Nephron progenitor cell (in vitro differentiated cells): ENCODE measurements at places on chromosomes 11 and 22.

DNA sequence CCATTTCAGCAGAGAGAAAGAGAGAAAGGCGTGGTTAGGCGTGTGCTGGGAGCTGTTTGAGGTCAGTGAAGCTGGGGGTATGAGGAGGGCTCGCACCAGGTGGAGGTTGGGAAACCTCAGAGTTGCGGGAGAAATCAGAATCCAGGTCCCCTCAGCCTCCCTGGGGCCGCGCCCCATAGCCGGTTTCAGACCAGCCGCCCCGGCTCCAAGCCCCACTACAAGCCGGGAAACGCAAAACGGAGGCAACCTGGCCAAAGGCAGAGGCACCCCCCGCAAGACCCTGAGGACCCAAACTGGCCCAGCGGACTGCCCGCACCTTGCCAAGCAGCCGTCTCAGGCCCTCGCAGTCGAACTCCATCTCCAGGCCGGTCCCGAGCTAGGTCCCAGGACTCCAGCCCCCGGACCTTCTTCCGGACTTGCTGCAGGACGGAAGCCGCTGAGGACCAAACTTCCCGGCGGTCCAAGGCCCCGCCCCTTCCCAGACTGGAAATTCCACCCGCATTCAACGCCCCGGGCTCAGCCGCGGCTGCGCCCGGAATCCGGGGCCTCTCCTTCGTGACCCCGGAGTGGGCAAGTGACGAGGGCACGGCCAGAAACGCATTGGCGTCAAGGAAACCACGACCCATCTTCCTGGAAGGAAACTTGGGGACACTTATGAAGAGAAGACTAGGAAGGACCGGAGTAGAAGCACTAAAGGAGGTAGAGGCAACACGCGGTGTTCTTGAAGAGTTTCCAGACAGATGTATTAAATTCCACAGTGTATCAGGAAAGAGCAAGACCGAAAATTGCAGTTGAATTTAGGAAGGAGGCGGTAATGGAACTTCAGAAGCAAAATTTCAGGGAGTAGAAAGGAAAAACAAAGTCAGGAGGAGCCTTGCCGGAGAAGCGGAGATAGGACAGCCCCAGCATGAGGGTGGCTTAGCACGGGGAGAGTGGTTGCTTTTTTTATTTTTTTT is at the start of gene UEVLD:
Gene UEVLD, minus strand, starts transcription at position 438 of the 956 bp plus-strand sequence. Its CDS starts 80 bp downstream, at position 358.
- peak; percentile 90 for DNase-seq

GRCh38 chr22:32206774-32207758 is 2.2 kb upstream of the RFPL2 start:
- DNase-seq = peak; percentile 22

- DNase-seq = no peak
These were observed 30.5 kb upstream of the CABP7 start for GRCh38 chr22:29689206-29689879.

GRCh38 chr11:118406599-118407166 is 5.3 kb downstream of the ATP5MG start:
- no peak for DNase-seq

- no peak for DNase-seq
These were observed 215.4 kb downstream of the METTL15 start for GRCh38 chr11:28323621-28324020.

DNA sequence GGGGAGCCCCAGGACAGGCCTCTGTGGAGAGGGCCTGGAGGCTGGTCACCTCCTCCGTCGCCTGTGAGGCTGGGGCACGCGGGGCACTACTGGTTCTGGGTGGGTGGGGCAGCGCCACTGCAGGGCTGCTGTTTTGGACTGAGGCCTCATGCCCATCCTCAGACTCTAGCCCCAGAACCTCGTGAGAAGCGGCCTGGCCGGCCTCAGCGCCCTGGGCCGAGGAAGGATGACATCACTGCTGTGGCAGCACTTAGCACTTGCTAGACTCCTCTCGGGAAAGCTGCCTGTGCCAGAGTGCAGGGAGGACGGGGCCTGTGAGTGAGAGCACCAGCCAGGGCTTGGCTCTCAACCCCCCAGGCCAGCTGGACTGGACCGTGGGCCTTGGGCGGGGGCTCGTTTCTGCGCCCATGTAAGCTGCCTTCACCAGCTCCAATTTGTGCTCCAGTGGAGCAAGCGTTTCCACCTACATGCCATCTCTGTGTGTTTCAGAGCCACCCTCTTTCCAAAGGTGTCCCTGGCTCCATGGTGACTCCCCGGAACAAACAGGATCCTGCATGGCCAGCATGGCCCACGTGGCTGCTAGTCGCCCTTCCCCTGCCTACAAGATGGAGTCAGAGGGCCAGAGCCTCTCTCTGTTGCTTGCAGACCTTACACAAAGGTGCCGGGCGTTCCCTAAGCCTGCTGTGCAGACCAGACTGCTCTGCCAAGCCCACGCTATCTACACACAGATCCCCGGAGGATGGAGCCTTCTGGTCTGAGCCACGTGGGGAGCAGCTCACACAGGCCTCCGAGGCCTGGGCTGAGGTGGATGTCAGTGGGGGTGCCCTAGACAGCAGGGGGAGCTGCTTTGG is 102.9 kb downstream of the CTTN start:
- no peak for DNase-seq

DNA sequence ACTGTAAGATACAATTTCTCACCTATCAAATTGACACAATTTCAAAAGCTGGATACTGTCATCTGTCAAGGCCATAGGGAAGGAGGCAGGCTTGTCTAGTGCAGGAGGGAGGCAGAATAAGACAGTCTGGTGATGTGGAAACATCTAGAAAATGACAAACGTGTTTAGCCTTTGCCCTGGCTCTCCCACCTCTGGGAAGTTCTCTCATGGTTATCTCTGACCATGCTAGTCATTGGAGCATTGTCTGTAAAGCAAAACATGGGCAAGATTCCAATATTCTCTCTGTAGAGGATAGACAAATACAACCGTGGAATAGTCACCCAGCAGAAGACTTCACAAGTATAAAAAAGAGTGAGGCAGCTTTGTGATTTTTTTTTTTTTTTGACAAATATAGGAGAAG is 9.1 kb upstream of the SERHL2 start:
- no peak for DNase-seq

- DNase-seq = no peak
These were observed 2.2 kb downstream of the STIM1 start for GRCh38 chr11:3857628-3858027.
